ENCODE measurements at places on chromosomes 5 and 9. TPM values are rescaled to one million over a fixed set of nuclear protein-coding genes. Genes with fewer than 3 reads are reported as not detected.

THOC3 gene
- total RNA-seq = 189 TPM

ALDH1A1 gene
- total RNA-seq = not detected

GRIN1 gene
- 0.04 TPM for total RNA-seq

GBA2 gene
- 17.6 TPM for total RNA-seq

PPP1R2B gene
- total RNA-seq = not detected

CDH6 gene
- total RNA-seq = not detected

RMRP gene
- 1,810 TPM for total RNA-seq

TRAF1 gene
- total RNA-seq = 0.38 TPM

BTF3 gene
- 639 TPM for total RNA-seq

CATSPER3 gene
- total RNA-seq = not detected

CNTNAP3B gene
- total RNA-seq = 1.4 TPM

SLC27A6 gene
- 1.5 TPM for total RNA-seq

PDLIM4 gene
- total RNA-seq = 74.6 TPM

INSYN2B gene
- 5.6 TPM for total RNA-seq

TRPM6 gene
- 0.08 TPM for total RNA-seq

ECSCR gene
- not detected for total RNA-seq

SPTLC1 gene
- 69.9 TPM for total RNA-seq

RNF180 gene
- total RNA-seq = 3.2 TPM

EPB41L4B gene
- total RNA-seq = 5.9 TPM

ANKRD18A gene
- total RNA-seq = 0.70 TPM

PCDHGA1 gene
- total RNA-seq = not detected

PCDHA6 gene
- 0.16 TPM for total RNA-seq

CAMSAP1 gene
- total RNA-seq = 19.3 TPM

SLC28A3 gene
- total RNA-seq = 0.08 TPM

MINAR2 gene
- not detected for total RNA-seq

OR1Q1 gene
- total RNA-seq = not detected
